Skeletal muscle tissue (tissue), 5 donors: ENCODE measurements at places on chromosomes 5 and 9. TPM values are rescaled to one million over a fixed set of nuclear protein-coding genes. Genes with fewer than 3 reads are reported as not detected.

The MELK gene
- 6.3 TPM for total RNA-seq

The ADAM19 gene
- total RNA-seq = 14.1 TPM

The KIAA1958 gene
- 3.7 TPM for total RNA-seq

The MYORG gene
- 4.2 TPM for total RNA-seq

The NUTM2F gene
- total RNA-seq = not detected

The SPINK6 gene
- not detected for total RNA-seq

The GOLGA2 gene
- total RNA-seq = 85.1 TPM

The BARHL1 gene
- not detected for total RNA-seq

The POU5F2 gene
- 4.7 TPM for total RNA-seq

The PTGES gene
- total RNA-seq = 12.5 TPM

The KIF27 gene
- total RNA-seq = 6.3 TPM

The PCDHB3 gene
- 1.6 TPM for total RNA-seq

The ERBIN gene
- total RNA-seq = 91.9 TPM

The PCDHA13 gene
- total RNA-seq = under 0.01 TPM

The CDH9 gene
- not detected for total RNA-seq

The PCDH1 gene
- total RNA-seq = 20.9 TPM

The TNC gene
- total RNA-seq = 30.8 TPM

The KIF20A gene
- total RNA-seq = 8.9 TPM

The TXNDC15 gene
- total RNA-seq = 75.2 TPM

The GALT gene
- total RNA-seq = 23.0 TPM

The MEIKIN gene
- total RNA-seq = 0.52 TPM

The ADAMTSL1 gene
- total RNA-seq = 18.3 TPM

The DNAJA1 gene
- 54.3 TPM for total RNA-seq

The PCSK1 gene
- not detected for total RNA-seq

The SLC34A1 gene
- not detected for total RNA-seq

The LTC4S gene
- 3.7 TPM for total RNA-seq

The NR5A1 gene
- not detected for total RNA-seq

The OMD gene
- total RNA-seq = 4.7 TPM

The TMEM252 gene
- total RNA-seq = not detected

The F2RL2 gene
- under 0.01 TPM for total RNA-seq

The ABO gene
- under 0.01 TPM for total RNA-seq

The SUSD1 gene
- 22.4 TPM for total RNA-seq

The PPIC gene
- total RNA-seq = 13.6 TPM

The MOB3B gene
- total RNA-seq = 1.0 TPM

The CAPSL gene
- not detected for total RNA-seq

The SHOC1 gene
- total RNA-seq = not detected

The CDX1 gene
- not detected for total RNA-seq
